ENCODE measurements at places on chromosomes 7 and 10.

DNA sequence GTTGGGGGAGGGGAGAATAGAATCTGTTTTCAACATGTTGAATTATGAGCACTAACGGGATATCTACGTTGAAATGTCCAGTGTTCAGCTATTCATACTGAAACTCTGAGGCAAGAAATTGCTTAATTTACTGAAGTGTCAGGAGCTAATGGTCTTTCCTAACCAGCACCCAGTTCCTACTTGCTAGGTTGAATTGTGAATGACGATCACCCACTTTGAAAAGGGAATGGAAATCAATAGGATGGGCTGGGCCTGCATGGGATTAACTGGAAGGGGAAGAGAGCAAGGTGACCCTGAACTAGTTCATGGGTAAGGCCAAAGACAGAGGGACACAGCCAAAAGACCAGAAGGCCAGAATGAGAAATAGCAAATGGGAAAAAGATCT, 51.3 kb downstream of the HIPK2 start:
- DNase-seq: no peak

- no peak for DNase-seq
Observed at GRCh38 chr10:74921744-74922143, 95.3 kb downstream of the KAT6B start.

- no peak for DNase-seq
Observed at GRCh38 chr7:133945497-133945896, 181.6 kb upstream of the LRGUK start.

DNA sequence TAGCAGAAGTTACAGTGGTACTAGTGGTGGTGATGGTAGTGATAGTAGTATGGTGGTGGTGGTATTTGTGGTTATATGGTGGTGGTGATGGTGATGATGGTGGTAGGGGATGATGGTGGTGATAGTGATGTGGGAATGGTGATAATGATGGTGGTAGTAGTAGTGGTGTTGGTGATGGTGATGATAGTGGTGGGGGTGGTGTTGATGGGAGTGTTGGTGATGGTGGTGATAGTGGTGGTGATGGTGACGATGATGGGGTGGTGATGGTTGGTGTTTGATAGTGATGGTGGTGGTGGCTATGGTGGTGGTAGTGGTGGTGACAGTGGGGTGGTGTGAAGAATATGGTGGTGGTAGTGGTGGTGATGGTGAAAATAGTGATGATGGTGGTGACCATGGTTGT, 27.9 kb upstream of the MGAM2 start:
- no peak for DNase-seq

DNA sequence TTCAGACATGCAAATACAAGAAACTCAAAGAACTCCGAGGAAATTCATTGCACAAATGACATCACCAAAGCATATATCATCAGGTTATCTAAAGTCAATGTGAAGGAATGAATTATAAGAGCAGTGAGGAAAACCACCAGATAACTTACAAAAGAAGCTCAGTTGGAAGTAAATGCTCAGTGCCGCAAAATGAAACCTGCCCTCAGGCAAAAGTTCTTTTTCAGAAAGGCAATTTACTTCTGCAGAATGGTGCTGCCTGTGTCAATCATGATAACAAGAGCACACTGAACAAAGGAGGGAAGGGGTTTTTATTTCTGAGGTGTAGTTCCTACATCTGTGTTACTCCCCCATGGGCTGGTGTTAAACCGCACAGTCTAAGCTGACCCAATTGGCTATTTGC, 550.6 kb upstream of the SEMA3D start:
- no peak for DNase-seq

DNA sequence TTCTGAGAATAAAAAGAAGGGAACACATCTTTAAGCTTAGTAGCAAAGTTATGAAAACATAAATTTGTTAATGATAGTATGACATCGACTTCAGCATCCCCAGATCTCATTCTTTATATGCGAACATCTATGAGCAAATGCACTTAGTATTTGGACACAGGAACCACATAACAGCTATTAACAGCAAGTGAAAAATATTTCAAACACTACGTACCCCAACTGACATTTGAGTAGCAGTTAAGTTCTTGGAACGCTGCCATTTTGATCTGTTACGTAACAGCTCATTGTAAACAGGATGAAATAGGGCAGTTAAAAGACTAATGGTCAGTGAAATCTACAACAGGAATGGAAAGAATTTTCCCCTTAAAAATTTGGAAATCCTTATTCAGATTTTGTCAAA, 428.9 kb downstream of the TNS3 start:
- DNase-seq: no peak

DNA sequence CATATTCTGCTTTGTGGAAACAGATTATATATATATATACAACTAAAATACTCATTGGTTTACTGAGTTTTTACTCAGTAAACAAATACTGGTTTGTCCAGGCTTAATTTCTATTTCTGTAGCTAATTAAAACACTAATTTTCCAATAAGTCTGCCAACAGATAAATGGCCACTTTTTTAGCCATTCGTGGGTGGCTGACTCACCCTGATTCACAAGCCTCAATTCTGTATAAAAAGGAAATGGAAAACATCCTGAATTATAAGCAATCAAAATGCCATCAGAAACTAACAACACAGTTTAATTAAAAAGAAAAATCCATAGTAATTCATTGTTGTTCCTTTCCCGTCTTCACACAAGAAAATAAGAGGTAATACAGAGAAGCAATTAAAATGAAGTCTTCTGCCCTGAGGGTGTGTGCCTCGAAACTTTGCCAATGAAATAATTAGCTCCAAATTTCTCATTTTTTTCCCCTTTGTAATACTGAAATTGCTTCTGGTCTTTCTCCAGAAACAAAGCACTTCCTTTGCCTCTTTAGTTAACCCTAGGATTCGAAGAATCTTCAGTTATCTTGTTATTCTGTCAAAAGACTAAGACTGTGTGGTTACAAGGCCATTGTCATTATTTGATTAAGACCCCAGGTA, 118.7 kb upstream of the PTN start:
- DNase-seq: no peak

- no peak for DNase-seq
Observed at GRCh38 chr7:152054367-152055230, 29.1 kb downstream of the GALNT11 start.

GRCh38 chr7:137298464-137298794, 45.1 kb downstream of the PTN start:
- no peak for DNase-seq

- DNase-seq: no peak
Observed at GRCh38 chr10:106338486-106338885, 826.0 kb downstream of the SORCS1 start.

DNA sequence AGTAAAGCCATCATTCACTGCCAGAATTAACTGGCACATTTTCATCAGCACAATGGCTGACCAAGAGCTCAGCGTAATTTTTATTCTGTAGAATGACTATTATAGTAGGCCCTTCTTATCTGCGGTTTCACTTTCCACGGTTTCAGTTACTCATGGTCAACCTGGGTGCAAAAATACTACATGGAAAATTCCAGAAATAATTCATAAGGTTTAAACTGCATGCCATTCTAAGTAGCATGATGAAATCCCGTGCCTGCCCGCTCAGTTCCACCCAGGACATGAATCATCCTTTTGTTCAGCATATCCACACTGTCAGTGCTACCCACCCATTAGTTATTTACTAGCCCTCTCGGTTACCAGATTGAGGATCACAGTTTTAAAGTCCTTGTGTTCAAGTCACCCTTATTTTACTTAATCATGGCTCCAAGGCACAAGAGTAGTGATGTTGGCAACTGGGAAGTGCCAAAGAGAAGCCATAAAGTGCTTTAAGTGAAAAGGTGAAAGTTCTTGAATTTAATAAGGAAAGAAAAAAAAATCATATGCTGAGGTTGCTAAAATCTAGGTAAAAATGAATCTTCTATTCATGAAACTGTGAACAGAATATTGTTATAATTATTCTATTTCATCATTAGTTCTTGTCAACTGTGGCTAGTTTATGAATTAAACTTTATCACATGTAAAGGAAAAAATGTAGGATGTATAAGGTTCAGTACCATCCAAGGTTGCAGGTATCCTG, 204.9 kb downstream of the DOCK4 start:
- no peak for DNase-seq

- no peak for DNase-seq
Observed at GRCh38 chr7:25805027-25805687, 346.8 kb upstream of the NFE2L3 start.

GRCh38 chr7:67453580-67454380, 457.1 kb downstream of the TYW1 start:
- DNase-seq: no peak

- DNase-seq: no peak
Observed at GRCh38 chr10:84375011-84375410, 46.6 kb downstream of the CCSER2 start.

DNA sequence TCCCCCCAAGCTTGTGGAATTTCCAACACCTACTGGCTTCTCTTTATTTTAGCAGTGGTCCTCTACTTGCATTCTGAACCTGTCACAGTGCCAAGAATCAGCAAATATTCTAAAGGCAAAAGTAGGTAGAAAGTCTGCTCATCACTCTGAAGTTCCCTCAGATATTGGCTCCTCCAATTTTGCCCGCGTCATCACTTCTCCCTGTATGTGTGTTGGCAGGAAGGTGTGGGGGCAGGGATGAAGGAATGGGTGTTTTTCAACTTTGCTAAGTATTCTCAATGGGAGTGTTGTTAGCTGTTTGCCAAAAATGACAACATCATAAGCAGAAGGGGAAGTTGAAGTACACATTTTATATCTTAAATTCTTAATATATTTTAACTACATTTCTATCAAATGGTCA, 226.2 kb downstream of the POLR1F start:
- no peak for DNase-seq

GRCh38 chr7:78115876-78116275, 317.3 kb downstream of the PHTF2 start:
- no peak for DNase-seq

GRCh38 chr7:82441669-82442478, 1.7 kb downstream of the CACNA2D1 start:
- no peak for DNase-seq

DNA sequence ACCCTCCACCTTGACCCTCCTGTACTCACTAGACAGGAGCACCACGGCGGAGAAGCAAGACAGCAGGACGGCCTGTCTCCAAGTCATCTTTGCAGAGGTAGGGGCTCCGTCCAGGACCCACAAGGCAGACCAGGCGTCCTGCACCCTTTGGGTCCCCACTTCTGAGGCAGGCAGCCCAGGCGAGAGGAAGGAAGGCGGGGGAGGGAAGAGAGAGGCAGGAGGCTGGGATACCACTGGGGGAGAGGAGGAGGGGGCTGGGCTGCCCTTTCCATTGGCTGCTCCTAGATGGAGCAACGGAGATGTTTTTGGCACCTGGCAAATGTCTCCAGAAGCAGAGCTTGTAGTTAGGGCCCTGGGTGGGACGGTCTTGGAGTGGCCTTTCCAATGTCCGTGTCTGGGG, at the start of gene UCMA:
Gene UCMA, minus strand, starts transcription at position 203 of the 400 bp plus-strand sequence. Its CDS starts 116 bp downstream, at position 87.
- peak; percentile 43 for DNase-seq

Data from upper lobe of right lung (tissue), 1 donor.